ENCODE measurements at places on chromosomes 1 and 21.
A peak's percentile ranks its signal among the peaks of the same experiment; 100 is the strongest.

DNA sequence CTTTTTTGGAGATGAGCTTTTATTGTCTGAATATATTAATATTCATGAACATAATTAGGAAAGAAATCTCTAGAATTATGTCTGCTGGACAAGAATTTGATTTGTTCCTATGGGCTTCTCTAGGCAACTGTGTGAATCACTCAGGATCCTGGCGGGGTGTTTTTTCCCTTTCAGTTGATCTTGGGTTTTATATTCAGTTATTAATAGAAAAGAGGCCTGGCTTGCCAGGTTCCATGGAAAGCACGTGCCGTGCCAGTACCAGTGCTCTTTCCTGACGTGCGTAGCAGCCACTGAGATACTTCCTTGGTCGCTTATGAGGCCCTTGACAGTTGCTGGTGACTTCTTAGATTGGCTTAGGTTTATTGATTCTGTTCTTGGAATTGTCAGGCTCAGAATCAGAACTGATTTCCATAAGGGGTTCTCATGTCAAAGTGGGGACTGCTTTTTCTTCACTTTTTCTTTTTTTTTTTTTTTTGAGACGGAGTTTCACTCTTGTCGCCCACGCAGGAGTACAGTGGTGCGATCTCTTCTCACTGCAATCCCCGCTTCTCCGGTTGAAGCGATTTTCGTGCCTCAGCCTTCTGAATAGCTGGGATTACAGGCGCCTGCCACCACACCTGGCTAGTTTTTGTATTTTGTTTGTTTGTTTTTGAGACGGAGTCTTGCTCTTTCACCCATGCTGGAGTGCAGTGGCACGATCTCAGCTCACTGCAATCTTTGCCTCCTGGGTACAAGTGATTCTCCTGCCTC lies 48.7 kb upstream of the KIF1B start:
- DNase-seq = no peak

- no peak for DNase-seq
Measured at GRCh38 chr1:69567652-69568420, at the start of gene LRRC7. TSS of gene LRRC7 (plus strand) at chr1:69567922. CDS start at chr1:69568640, 718 bp downstream.

DNA sequence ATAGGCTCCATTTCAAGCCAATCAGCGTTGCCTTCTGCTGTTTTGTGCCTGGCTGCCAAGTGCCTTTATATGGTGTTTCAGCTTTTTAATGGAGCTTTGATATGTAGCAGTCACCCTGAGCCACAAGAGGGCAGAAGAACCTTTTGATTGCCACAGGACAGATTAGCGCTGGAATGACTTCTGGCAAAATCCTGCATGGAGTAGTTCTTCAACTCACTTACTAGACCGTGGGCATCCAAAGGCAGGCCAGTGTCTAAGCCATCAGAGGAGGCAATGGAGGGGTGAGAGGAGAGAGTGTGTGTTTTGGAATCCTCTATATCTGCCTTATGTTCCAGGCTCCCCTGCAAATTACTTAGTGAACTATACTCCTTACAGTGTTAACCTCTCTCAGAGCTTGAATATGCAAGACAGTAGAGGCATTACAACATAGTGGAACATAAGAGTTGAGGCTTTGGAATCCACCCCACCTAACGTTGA lies 56.2 kb downstream of the ST3GAL3 start:
- peak; percentile 25 for DNase-seq

DNA sequence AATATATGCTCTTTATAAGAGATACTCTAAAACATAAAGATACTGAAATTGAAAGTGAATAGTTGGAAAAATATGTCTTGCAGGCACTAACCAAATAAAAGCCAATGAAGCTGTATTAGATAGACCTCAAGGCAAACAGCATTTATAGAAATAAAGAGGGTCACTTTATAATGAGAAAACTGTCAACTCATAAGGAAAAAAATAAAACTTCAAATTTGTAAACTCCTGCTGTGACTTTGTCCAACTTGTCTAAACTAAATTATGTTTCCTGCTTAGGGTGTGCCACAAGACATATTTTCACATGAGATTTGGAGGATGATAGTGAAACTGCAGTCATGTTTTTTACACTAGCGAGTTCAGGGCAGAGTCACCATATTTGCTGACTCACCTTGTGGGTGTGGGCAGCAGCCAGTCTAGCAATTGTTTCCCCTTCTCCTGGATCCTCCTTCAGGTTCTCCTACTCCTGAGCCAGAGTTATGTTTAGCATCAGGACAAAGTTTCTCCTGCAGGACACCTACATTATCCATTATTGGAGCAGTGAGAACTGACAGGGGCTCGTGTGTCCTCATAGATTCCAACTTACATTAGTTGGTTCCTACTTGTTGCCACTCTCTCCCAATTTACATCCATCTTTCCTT lies 43.8 kb downstream of the CD53 start:
- DNase-seq = no peak

Data from GM18507 (cell line).